ENCODE measurements at places on chromosomes 2 and 18.

- DNase-seq = no peak
Measured at GRCh38 chr2:120990451-120990871, 254.8 kb downstream of the GLI2 start.

DNA sequence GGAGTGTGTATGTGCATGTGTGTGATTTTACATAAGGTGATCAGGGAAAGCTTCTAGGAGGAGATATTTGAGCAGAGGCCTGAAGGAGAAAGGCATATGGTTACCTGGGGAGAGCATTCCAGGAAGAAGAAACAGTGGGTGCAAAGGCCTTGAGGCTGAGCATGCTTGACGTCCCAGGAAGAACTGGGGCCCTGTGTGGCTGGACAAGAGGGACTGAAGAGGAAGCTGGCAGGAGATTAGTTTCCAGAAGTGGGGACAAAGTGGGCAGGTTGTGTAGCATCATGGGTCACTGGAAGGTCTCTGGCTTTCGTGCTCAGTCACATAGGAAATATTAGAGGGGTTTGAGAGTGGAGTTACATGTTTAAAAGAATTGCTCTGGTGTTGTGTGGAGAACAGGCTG lies 42.0 kb upstream of the POLE4 start:
- no peak for DNase-seq

DNA sequence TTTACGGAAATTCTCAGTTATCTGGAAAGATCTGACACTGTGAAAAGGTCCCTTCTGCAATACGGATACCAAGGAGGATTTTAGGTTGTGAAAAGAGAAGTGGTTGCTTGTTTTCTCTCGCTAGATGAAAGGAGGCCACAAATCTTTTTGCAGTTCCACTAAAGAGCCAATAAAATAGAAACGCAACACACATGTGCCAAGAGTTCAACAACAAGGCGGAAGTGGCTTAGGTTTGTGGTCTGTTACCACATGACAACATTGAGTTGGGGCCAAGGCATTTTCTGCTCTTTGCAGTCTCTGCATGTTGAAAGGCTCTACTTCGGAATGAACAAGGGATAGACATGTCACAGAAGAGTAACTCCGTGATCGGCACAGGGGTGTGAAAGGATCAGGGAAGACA lies 115.7 kb upstream of the OSR1 start:
- peak; percentile 87 for DNase-seq

DNA sequence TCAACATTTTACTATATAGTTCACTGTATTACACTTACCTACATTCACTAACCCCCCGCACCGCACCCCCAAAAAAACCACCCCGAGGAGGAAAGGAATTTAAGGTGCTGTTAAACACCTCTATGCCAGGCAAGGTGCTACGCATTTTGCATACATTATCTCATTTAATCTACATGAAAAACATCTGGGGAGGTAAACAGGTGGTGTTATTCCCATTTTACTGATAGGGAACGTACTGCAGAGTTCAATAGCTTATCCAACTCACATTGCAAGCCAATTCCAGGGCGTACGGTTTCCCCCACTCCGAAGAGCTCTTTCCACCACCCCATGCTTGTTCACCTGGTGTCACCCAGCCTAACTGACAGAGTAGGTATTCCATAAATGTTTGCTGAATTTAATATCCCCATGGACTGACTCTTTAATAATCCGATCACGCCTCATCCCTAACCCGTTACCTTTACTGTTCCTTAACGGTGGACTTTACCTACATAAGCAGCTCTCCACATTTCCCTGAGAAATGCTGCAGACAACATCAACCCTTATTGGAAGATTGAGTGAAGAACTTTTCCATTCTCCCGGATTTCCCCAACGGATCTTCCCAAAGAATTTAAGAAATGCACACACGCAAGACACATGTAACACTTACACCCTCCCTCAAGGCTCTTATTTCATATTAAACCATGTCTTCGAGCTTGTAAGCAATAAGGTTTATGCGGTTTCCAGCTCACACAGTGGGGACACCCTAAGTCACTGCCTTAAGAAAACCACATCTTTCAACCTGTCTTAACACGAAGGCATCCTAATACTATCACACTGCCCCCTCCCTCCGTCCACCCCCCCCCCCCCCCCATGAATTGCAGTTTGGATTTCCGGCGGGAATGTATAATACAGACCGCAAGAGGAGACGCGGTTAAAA lies 1.2 kb downstream of the RAPH1 start:
- peak; percentile 75 for DNase-seq

GRCh38 chr2:176934869-176935415 lies 277.7 kb upstream of the HNRNPA3 start:
- no peak for DNase-seq

DNA sequence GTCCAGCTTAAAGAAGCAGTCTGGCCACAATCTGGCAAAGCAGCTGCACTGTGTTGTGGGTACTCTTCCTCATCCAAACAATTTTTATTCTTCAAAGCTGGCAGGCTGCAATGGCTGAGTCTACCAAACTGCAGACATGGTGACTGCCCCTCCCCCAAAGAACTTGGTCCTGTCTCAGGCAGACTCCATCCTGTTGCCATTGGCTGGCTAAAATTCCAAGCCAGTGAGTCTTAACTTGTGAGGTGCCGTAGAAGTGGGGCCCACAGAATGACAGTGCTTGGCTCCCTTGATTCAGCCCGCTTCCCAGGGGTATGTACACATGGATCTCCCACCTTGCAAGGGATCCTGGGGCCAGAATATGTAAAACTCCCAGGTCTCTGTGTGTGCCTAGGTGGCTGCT lies 14.5 kb upstream of the NXPH2 start:
- no peak for DNase-seq

DNA sequence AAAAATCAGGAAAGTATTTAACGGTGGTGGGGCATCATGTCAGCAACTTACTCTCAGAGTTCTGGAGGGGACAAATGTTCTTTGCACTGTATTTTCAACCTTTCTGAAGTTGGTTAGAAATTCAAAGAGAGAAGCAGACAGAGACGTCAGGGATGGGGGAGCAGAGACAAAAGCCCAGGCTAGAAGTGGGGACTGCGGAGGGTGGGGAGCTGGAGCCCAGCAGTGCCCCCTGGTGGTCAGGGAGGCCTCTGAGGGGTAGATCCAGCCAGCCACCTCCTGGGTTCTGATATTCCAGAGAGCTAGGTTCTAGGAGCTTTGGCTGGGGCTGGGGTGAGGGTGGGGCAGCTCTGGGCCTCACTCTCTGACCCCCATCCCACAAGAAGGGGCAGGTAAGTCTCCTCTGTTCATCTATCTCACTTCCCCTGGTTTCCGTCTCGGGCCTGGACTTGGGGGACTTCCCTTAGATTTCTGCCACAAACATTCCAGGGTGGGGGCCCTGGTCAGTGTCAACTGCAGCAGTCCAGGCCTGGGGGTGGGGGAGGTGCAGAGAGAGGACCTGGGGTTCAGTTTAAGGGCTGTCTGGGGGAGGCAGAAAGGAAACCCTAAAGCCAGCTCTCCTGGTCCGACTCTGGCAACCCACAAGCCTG lies 8.9 kb downstream of the TNS1 start:
- DNase-seq = no peak

- DNase-seq = no peak
Measured at GRCh38 chr2:11703700-11704099, 33.7 kb upstream of the NTSR2 start.

GRCh38 chr2:15601681-15602080 lies 10.0 kb downstream of the DDX1 start:
- no peak for DNase-seq

DNA sequence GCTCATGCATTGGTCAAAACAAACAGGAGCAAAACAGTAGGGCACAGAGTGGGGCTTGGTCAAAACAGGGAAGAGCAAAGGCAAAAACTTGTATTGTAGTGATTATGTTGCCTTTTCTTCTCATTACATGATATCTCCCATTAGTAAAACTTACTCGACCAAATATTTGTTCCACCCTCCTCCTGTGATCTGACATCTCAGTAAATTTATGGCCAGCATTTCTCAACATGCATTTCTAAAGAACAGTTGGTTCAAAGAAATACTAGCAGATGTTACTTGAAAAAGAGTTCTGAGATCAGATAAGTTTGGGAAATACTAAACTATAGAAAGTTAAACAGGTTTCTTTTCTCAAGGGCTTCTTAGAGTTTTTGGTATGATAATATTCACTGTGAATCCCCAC lies 423.1 kb downstream of the FIGN start:
- no peak for DNase-seq

DNA sequence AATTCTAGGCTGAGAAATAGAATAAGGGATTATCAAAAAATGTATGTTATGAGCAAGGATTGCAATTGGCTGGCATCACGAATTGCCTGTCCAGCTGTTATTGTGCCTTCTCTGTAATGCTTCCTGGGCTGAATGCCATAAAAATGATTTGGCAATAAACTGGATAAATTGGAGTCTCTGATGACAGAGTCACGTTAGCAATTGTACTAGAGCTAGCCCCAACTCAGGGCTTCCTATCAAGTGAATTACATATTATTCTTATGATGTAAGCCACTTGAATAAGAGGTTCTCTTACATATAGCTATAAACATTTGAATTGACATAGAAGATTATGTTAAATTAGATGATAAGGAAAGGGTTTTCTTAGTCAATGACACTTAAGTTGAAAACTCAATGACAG lies 607.5 kb upstream of the REG3G start:
- no peak for DNase-seq
